ENCODE measurements at places on chromosomes 3 and 15.
A peak's percentile ranks its signal among the peaks of the same experiment; 100 is the strongest.

GRCh38 chr15:27481768-27482167 is 510.8 kb downstream of the GABRG3 start:
- no peak for DNase-seq

GRCh38 chr3:58023531-58023930 is 15.3 kb downstream of the FLNB start:
- no peak for DNase-seq

DNA sequence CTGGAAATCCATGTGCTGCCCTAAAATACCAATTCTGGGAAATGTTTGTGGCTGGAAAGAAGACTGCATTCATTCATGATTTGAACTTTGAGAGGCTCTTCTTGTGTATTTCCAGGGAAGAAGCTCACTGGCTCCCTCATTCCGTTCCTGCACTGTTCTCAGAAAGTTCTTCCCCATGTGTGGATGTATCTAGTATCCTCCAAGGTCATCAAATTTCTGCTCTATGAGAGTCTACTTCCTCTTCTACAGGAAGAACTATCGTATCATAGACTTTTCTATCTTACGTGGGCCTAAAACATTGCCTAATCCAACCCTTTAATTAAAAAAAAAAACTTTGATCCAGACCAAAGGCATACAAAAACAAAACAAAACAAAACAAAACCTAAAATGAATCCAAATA is 2.9 kb downstream of the CCR3 start:
- no peak for DNase-seq

GRCh38 chr15:50500352-50500751 is 46.1 kb downstream of the USP50 start:
- no peak for DNase-seq

- no peak for DNase-seq
These were observed 57.1 kb upstream of the FXR1 start for GRCh38 chr3:180855364-180855763.

DNA sequence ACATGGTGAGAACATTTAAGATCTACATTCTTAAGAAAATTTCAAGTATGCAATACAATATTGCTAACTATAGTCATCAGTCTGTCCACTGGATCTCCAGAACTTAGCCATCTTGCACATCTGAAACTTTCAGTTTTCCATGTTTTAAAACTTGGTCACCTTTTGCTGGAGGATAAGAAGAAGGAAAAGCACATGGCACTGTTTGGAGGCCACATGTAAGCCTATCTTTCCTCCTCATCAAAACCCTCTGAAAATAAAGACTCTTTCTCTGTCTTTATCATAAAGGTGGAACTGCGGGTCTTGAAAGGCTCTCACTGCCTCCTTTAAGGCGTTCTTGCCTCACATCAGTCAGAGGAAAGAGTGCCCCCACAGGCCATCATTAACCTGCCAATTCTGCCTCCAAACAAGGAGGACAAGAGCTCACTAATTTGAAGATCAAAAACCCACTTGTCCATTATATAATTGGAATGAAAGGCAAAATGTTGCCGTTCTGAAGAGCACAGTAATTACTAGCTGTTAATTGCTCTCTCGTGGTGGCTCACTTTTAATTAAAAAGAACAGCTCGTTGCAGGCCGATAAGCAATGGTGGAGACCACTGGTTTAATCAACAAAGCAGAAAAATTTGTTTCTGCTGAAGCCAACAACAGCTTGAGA is 157.8 kb downstream of the MECOM start:
- DNase-seq, result peak; percentile 31

GRCh38 chr15:29674661-29675533 is 147.4 kb downstream of the TJP1 start:
- peak; percentile 47 for DNase-seq

DNA sequence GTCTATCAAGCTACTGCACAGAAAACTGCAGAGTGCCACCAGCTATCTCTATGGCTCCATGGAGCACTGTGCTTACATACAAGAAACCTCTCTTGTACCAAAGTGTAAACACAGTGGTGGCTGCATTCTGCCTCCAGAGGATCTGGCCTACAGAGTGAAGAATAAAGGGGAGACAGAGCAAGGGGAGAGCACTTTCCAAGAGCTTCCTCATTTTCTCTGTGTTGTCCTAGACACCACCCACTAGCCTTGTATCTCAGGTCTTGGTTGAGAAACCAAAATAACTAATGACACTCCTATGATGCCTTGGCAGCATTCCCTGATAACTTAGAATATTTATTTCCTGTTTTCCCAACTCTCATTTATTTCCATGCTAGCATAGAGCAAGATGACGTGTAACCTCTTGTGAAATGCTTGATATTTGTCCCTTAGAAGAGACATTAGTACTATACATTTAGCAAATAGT is 56.9 kb upstream of the PHLDB2 start:
- no peak for DNase-seq

- DNase-seq, result peak; percentile 53
These were observed 14.8 kb downstream of the TNK2 start for GRCh38 chr3:195893516-195893915.

GRCh38 chr3:126180477-126181397 is at the start of gene ALDH1L1:
ALDH1L1 (minus strand) TSS chr3:126180586; CDS start chr3:126160979, 19,607 bp downstream.
- DNase-seq, result peak; percentile 54

DNA sequence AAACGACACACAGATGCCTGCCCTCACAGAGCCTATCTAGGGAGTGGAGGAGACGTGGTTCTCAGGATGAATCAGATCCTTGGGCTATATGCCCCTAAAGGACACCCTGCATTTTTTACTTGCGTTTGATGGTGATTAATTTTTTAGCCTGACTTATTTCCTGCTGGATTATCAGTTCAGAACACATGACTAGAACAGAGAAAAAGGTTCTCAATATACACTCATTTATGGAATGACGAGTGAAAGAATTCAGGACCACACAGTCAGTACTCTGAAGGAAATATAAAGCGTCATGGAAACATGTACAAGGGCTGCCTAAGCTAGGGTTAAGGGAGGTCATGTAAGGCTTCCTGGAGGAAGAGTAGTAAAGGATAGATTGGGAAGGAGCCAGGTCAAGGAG is 121.8 kb downstream of the SSR3 start:
- DNase-seq, result no peak

DNA sequence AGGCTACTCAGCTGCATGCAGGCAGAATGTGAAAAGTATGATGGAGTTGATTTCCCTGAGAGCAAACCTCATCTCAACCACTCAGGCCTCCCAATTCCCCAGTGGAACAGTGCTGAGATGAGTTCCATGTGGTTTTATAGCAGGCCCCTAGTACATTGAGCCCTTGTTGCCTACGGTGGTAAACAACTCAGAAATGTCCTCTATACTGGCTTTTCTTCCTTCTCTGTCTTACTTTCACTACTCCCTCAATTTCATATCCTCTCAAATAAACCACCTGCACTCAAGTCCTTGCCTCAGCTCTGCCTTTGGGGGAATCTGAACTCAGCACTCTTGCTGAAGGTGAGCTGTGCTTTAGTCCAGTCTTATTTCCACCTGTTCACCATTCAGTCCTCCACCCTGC is 399.9 kb downstream of the PDCD6IP start:
- DNase-seq, result no peak

GRCh38 chr15:33068511-33068990 is 126.0 kb downstream of the FMN1 start:
- peak; percentile 22 for DNase-seq

- peak; percentile 54 for DNase-seq
These were observed 235.4 kb downstream of the EBLN2 start for GRCh38 chr3:73296859-73297258.

- peak; percentile 42 for DNase-seq
These were observed 114.6 kb downstream of the SLCO3A1 start for GRCh38 chr15:91967935-91968606.

DNA sequence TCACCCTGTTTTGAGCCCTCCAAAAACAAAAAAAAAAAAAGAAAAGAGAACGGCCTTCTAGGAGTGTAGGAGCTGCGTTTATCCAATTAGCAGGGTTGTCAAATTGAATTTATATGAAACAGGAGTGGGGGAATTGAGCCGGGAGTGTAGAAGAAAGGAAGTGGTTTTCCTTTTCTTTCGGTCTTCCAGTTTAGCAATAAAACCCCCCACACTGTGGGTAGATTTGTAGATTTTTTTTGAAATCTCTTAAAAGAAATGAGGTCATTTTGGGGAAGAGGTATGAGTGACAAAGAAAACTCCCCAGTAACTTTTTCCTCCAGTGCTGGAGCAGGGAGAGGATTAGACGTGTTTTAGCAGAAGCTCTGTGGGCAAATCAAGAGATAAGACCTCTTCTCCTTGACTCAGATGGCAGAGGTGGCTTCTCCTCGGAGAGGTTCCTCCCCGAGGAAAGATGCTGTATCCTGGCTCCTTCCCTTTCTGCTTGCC is 30.8 kb downstream of the BOC start:
- no peak for DNase-seq

- no peak for DNase-seq
These were observed 39.1 kb downstream of the MRPL46 start for GRCh38 chr15:88428053-88428452.

DNA sequence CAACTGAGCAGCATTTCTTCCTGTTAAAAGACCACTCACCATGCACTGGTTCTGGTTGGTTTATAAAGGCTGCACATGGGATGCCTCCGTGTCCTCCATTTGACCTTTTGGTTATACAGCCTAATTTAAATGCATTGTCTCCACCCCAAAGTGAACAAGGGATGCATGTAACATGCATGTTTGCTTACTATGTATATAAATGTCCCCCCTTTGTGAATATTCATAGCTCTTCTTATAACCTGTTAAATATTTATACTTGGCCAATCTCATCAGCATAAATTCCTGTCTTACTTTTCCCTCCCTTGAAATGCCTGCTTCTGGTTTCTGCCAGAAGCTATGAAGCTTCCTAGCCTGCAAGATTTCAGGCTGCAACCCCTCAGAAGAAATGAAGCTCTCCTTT is 27.4 kb downstream of the TARS3 start:
- DNase-seq, result no peak

DNA sequence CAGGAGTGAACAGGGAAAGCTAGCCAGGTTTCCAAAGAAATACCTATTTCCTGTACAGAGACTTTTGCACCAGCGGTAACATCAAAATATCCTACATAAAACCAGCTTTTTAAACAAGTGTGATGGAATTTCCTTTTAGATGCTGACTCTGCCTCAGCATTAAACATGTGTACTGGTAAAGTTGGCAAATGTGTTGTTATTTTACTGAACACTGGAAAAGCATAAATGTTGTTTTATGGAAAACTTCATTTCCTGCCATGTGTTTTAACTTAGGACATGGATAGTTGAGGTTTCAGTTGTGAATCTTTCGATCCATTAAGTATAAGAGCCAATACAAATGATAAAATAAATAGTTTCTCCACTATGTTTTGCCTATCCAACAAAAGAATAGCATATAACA is 15.7 kb downstream of the OXNAD1 start:
- no peak for DNase-seq

DNA sequence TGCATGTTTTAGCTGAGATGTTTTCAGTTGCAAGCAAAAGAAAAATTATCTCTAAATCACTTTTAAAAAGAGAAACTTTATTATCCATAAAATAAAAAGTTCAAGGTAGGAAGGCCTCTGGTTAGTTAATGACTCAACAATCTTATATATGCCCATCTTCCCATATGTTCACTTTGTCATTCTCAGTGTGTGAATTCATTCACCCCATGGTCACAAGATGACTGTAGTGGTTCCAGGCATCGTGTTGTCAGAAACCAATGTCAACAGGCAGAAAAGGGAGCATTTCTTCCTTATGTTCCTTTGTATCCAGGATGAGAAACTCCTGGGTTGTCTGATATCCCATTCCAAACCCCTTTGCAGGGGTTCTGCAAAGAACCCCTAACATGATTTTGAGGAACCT is 119.9 kb upstream of the RAP2B start:
- DNase-seq, result no peak

GRCh38 chr3:125358923-125359322 is 16.2 kb downstream of the ZNF148 start:
- DNase-seq, result no peak

DNA sequence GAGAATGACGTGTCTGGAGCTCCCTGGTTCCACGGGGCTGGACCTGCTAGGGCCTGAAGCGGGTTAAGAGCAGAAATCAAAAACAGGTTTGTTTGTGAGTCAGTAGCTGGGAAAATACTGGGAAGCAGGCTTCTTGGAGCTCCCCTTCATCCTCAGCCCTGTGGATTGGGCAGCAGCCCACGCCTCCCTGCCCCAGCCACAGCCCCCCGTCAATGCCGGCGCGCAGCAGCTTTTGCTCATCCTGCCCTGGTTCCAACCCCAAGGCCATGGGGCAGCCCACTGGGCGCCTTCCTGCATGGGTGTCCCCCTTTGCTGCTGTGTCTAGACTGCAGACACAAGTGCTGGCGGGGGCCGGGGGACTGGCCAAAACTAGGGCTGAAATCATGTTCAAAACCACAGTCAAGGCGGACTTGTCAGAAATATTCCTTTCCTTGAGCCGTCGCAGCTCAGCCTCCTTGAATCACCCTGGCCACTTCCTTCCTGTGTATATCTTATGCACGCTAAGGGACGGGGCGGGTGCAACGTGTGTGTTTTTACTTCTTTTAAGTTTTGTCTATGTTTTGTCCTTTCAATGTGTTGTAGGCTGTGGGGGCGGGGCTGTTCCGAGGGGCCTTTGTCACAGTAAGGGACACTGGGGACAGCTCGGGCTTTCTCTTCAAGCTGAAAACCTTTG is 108.1 kb downstream of the KLF13 start:
- peak; percentile 5 for DNase-seq

- peak; percentile 21 for DNase-seq
These were observed 1078.5 kb downstream of the TUSC7 start for GRCh38 chr3:117788061-117788460.
